CD4-positive, alpha-beta T cell treated with Interleukin-4 for 1 hour (primary cell): ENCODE measurements at places on chromosomes 2 and 18.

DNA sequence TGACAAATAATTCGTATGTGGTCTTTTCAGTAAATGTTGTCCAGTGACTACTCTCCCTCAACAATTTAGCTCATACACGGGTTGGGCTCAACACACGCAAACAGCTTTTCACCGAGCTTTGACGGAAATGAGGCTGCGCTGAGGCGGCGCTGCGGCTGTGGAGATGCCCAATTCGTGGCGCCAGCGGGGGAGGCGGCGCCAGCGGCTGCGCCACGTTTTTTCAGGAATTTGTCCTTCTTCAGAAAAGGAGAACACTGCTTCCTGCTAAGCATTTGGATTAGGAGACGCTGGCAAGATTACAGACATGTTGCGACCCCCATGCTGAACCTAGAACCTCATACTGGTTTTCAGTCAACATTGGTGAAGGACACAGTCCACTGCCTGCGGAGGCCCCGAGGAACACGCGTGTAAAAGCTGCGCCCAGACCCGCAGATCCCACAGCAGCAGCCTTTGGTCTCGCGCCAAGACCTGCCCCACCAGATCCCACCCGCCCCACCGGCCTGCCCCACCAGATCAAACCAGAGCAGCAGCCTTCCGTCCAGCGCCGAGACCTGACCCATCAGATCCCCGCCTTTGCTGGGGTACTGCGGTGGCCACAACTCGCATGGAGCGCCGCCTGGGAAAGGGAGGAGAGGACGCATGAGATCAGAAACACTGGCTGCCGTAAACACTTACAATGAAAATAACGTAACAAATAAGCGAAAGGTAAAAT, 173.8 kb downstream of the TMEM18 start:
- DNase-seq = no peak

DNA sequence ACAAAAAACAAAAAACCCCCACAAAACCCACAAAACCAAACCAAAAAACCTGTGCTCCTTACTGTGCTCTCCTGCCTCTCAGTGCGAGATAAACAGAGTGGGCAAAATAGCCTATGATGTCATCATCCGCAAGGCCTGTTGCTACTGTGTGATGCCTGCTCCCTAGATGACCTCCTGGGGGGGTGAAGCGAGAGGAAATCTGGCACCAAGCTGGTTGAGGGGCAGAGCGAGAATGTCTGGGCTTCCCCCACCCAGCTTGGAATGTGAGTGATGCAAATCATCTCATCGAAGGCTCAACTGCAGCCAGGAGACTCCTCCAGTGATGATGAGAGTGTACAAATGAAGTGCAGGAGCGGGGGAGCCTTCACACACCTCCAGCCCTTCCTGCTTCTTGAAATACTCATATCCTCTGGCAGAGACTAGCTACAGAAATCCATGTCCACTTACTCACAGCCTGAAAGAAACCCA, 57.7 kb upstream of the MAP4K3 start:
- peak; percentile 20 for DNase-seq

DNA sequence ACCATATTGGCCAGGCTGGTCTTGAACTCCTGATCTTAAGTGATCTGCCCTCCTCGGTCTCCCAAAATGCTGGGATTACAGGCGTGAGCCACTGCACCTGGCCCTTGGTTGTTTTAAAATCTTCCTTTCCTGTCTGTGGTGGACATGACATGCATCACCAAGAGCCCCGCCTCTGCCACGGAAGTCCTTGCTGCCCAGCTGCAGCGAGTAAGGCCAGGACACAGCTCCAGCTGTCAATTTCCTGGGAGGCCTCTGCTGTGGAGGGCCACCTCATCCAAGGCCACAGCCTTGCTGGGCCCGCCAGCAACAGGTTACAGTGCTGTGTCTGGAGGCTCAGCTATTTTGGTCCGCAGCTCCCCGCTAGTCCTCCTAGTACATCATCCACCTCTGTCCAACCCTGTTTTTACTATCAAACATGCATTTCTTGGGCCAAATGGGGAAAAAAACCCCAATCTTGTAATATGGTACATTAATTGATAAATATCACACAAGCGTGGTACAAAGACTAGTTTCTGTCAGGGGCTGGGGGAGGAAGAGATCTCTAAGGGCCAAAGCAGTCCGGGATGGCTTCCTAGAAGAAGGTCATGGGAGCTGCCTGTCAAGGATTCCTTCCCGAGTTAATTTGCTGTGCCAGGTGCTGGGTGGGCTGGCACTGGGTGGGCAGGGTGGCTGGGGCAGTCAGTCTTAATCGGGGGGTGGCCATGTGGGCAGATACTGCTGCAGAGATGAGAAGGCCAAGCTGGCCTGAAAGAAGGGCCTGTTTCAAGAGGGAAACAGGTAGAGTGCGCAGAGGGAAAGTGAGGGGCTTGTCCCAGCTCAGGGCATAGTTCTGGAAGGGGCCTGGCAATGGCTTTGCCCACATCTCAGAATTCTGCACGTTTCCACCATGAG, 100.5 kb downstream of the INHBB start:
- DNase-seq = no peak

DNA sequence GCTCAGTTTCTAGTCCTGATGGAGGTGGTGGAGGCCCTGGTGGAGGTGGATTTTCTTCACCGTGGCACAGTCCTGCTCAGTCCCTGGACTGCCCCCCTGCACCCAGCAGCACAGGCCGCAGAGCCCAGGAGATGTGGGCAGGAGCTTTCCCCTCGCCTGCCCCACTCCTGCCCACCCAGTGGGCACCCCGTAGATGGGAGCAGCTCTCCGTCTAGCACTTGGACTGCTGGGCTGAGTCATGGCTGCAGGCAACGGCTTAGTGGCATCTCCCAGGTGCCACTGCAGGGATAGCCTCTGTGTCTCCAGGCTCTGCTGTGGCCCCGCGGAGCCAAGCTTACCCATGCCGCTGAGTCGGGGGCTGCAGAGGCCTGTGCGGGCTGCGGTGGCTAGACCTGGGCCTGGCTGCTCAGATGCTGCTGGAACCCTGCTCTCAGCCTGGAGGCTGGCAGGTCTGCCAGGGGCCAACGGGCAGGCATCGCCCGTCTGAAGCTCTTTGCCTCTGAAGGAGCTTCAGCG, 92.3 kb upstream of the CTDP1 start:
- no peak for DNase-seq

GRCh38 chr2:216735668-216736067, 40.3 kb upstream of the IGFBP5 start:
- DNase-seq = no peak

DNA sequence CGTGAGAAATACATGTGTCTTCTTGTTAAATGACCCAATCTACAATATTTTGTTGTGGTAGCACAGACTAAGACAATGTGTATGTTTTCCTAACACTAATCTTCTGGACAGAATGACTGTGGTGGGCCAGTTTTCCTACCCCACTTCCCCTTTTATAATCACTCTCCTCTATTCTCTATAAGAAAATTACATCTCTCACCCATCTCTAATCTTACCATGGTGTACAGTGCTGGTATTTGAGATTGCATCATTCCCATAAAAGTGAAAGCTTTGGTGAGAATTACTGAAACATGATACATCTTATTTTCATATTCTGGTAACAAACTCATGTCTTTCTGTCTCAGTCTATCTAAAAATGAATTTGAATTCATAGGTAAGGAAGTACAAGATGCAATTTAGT, 40.5 kb downstream of the CAVIN2 start:
- DNase-seq = no peak

GRCh38 chr2:241081190-241081642, 20.9 kb downstream of the MTERF4 start:
- no peak for DNase-seq

DNA sequence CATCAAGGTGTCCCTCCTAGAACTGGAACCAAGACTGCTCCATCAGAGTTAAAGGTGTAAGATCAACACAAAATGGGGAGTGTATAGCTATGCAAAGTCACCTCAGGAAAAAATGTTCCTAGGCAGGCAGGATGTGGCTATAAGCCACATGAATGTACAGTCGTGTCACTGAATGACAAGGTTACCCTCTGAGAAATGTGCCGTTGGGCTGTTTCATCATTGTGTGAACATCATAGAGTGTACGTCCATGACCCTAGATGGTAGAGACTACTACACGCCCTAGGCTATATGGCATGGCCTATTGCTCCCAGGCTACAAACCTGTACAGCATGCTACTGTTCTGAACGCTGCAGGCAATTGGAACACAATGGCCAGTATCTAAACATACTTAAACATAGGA, 24.5 kb downstream of the TYMS start:
- no peak for DNase-seq

DNA sequence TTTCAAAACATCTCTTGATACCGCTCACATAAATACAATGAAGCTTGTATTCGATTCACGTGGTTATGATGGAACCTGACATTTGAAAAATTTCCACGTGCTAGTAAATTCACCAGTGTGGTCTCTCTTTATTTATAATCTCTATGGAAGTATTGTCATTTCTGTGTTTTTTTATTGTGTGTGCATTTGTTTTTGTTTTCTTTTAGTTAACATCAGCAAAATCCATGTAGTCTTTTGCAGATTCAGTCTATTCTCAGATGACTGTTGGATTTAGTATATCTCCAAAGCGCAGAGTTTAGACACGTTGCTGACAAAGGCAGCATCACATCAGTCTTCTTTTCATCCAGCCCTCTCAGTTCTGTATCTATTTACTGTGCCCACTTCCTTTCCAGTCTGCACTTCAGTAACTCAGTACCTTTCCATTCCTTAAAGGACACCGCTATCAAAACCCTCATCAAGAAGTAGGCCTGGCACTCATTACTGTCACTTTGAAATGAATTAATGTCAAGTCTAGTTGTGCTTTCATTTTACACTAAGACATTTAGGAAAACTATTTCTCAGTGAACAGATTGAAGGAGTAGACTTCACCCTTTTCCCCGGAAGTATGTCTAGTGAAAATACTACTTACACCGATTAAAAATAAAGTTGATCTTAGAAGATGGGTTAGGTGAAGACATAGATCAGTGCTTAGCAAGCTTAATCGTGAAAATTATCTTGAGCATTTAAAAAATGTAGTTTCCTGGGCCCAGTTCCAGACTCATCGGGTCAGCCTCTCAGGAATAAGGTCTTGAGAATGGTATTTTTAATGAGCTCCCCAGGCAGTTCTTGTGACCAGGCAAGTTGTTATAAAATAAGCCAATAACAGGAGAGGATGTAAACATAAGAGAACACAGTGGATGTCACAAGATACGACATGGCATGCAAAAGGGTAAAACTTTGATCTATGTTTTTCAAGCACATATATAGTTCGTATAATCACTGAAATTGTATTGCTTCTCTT, 506.8 kb upstream of the ZEB2 start:
- DNase-seq = no peak

- no peak for DNase-seq
Measured at GRCh38 chr2:84435345-84436025, 23.6 kb downstream of the SUCLG1 start.

- DNase-seq = no peak
Measured at GRCh38 chr2:129877795-129878775, 101.4 kb upstream of the RAB6C start.

DNA sequence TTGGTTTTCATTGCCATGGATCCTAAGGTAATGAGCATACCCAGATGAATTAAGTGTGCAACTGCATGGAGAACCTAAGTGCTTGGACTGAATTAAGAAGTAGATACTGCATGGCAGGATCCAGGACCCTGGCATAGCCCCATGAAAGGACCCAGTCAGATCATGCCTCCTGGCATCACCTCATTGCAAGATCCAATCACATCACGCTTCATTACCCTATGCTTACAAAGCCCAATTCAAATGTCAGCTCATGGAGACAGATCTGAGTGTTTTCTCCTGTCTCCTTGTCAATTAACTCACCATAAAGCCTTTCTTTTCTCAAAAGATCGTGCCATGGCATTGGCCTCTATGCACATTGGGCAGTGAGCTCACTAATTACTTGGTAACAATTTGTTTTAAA, 519.8 kb upstream of the ZNF804A start:
- no peak for DNase-seq

GRCh38 chr18:31576670-31577069, 15.0 kb upstream of the TTR start:
- no peak for DNase-seq

DNA sequence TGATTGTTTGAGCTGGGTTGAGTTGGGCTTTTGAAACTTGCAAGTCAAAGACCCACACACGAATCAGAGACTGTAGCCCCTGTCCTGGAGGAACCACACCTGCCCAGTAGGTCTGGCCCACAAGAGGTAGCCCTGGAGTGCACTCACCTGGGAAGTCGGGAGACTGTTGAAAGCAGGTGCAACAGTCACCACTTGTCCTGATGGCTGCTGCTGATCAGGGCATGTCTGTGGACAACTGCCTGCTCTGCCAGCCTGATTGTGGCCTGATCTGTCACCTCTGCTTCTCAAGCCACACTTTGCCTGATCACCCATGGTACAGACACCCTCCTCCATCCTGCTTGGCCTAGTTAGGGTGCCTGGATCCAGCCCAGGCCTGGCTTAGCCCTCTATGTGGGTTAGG, 105.0 kb upstream of the HAAO start:
- no peak for DNase-seq

GRCh38 chr18:9708434-9709303, 568 bp downstream of the RAB31 start:
- no peak for DNase-seq

GRCh38 chr18:8045884-8046281, 478.8 kb downstream of the PTPRM start:
- DNase-seq = no peak

DNA sequence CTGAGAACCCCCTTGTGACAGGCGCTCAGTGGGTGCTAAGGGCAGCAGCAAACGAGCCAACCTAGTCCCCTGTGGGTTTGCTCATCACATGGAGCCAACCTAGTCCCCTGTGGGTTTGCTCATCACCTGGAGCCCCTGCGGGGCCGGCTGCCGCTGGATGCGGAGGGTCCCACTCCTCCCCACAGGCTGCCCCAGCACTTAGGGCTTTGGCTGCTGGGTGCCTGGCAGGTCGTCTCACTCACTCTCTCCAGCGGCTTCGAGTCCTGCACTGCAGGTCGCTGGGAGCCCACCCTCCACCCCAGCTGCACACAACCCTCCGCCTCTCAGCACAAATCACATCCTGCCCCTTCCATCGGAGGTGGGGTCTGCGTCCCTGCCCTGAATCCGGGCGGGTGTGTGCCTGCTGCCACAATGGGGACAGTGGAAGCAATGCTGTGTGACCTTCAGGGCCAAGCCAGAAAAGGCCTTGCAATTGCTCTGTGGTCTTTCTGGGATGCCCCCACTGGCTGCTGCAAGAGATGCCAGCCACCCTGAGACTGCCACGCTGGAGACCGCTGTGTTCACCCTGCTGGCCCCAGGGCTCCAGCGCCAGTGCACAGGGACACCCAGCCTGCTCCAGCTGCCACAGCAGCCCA, 248.1 kb upstream of the SALL3 start:
- DNase-seq = no peak
